ENCODE measurements at places on chromosomes 16 and 17. TPM values are rescaled to one million over a fixed set of nuclear protein-coding genes. Genes with fewer than 3 reads are reported as not detected.

The EPN3 gene
- not detected for total RNA-seq

The CACNA1G gene
- 0.97 TPM for total RNA-seq

The GH1 gene
- not detected for total RNA-seq

The KRT34 gene
- total RNA-seq, result 73.5 TPM

The KRT9 gene
- not detected for total RNA-seq

The BLMH gene
- total RNA-seq, result 17.3 TPM

The TERF2IP gene
- total RNA-seq, result 44.8 TPM
